HFFc6 (cell line): ENCODE measurements at places on chromosomes 11 and 22. TPM values are rescaled to one million over a fixed set of nuclear protein-coding genes. Genes with fewer than 3 reads are reported as not detected.

The KCNJ11 gene
- not detected in 3 replicates for total RNA-seq

The PTPRCAP gene
- 0.18 to 0.50 TPM in 2 of 3 replicates, not detected in the other for total RNA-seq

GRCh38 chr11:8033305-8034105, 46.4 kb downstream of the EIF3F start:
- H3K4me1 ChIP-seq: peaks cover 14% of the 10 kb centered on the region
- peak; percentile 72 for DNase-seq
- peak overlapping the region; percentile 36; the same call in 1 of the 2 replicates for H3K4me3 ChIP-seq
- H3K27me3 ChIP-seq: peaks cover 14% of the 10 kb centered on the region

DNA sequence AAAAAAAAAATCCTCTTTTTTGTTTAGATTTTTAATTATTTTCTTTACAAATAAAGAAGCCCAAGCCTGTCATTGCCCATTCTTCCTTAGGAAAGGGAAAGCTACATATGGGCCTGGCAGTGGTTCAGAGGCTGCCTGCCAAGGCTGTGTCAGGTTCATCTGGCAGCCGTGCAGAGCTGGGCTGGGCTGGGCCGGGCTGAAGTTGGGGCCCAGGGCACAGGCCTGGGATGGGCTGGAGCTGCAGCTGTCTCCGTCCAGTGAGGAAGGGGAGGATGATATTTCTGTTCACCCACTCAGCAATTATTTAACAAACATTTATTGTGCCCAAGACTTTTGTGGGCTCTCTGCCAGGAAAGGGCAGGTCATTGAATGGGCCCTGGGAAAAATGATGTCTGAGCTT, 4.6 kb downstream of the PRR5L start:
- H3K4me3 ChIP-seq: no peak overlapping the region
- no peak overlapping the region for H3K27ac ChIP-seq
- peaks cover 5% of the 10 kb centered on the region; the same call in 1 of the 2 replicates for H3K27me3 ChIP-seq
- DNase-seq: no peak

DNA sequence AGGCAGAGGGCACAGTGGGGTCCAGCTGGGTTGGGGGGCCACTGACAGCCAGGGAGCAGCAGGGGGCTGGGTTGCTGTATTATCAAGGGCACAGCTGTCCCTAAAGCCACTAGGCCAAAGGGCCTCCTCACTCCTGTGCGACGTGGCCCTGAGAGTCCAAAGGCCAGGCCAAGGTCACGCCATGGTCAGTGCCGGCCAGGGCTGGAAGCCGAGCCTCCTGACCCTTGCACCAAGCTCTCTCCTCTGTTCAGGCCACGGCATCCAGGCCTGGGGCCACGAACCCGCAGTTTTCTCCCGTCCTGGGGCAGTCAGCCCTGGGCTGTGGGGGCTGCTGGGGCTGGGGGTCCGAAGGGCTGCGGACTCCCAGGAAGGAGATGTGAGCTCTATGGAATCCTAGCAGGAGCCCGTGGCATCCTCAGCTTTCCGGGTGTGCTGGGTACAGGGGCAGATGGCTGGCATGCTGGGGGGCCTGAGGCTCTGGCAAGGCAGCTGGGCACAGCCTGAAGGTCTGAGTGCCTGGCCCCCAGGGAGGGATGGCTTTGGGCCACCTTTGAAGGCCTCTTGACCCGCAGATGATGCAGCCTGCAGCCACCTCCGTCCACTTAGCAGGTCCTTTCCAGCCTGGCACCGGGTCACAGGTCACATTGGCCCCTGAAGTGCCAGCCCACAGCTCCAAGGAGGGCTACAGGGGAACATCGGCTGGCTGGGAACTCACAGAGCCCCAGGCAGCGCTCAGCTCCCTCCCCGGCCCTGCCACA, 17.3 kb upstream of the PPARA start:
- no peak for DNase-seq
- H3K4me3 ChIP-seq: no peak overlapping the region
- H3K27ac ChIP-seq: no peak overlapping the region
- H3K27me3 ChIP-seq: peaks cover 13% of the 10 kb centered on the region
- H3K36me3 ChIP-seq: no peaks in the 10 kb centered on the region

DNA sequence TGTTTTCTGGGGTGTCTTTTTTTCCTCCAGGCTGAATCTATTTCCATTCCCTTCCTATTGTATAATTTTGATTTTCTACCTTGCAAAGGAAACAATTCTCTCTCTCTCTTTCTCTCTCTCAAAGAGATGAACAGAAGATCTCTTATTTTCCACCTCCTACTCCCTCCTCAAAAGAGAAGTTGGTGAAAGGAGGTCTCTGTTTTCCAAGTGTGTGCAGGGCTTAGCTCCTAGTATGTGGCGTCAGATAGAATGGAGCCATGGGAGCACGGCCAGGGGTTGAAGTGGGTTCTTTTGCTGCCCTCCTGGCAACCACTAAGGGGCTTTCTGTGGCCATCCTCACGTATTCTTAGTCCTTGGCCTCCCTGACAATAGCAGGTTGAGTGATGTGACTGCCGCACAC, 480 bp downstream of the TRIM34 start:
- no peaks in the 10 kb centered on the region; the same call in 1 of the 2 replicates for H3K27me3 ChIP-seq
- peak overlapping the region; percentile 81 for H3K27ac ChIP-seq
- H3K4me3 ChIP-seq: peak overlapping the region; percentile 90
- H3K36me3 ChIP-seq: peaks cover 18% of the 10 kb centered on the region
- H3K4me1 ChIP-seq: peaks cover 53% of the 10 kb centered on the region
